Activated naive CD4-positive, alpha-beta T cell treated with anti-CD3 and anti-CD28 coated beads for 36 hours (primary cell): ENCODE measurements at places on chromosomes 3 and 15.
A peak's percentile ranks its signal among the peaks of the same experiment; 100 is the strongest.

GRCh38 chr3:17129556-17129955 lies 244.8 kb downstream of the PLCL2 start:
- DNase-seq: no peak

GRCh38 chr3:129063841-129064482 lies 3.4 kb downstream of the GP9 start:
- DNase-seq: no peak

- no peak for DNase-seq
Observed at GRCh38 chr3:155179437-155179827, 99.3 kb downstream of the MME start.

DNA sequence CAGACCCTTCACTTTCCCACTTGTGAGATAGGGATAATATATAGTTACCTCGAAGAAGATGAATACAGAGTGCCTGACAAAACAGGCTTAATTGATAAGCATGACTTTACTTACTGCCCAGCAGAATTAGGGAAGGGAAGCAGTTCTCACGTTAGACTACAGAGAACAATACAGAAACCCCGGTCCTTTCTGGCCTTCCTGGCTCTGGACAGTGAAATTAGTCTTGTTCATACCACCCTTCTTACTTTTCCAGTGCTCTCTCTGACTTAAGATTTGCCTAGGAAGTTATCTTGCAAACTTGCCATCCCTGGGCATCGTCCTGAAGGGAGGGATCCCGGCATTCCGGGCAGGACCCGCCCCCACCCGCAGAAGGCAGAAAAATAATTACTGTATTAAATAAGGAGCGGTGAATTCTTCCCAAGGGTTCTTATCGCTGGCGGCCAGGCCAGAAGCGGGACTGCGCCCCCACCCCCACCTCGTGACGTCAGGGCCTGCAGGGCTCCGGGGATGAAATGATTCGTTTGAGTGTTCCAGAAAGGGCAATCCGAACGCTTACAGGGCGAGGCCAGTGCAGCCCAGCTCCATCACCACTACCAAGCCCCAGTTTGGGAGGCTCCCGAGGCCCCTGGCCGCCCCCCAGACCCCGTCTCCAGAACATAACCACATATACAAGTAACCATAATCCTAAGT lies 8.4 kb downstream of the SOX2 start:
- DNase-seq: no peak

DNA sequence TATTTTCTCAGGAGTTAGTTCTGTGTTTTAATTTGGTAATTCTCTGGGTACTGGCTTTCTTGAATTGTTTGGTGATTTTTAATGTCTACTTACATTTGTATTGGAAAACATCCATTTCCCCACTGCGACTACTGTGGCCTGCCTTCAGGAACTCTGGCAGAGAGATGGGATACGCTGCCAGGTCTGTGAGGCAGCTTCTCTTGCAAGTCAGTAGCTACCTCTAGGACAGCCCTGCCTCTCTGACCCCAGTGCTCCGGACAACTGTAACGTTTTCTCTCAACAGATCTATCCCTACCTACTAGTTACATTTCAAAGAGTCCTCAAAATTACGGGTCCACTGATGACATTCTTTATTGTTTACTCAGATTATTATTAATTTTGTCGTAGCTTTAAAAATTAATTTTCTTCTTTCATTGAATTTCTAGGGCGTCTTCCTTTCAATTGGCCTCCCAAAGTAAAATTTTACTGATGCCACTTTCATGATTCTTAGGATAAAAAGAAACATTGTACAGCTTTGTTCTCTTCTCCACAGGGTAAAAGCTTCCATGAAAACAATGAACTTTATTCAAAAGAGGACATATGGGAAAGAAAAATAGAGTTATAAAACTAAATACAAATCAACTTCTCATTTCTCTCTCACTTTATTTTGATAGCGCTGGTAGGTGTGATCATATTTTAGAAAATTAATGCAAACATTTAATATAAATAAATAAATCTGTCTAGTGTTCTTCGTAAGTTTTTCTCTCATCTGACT lies 123.2 kb upstream of the GOLGA8J start:
- DNase-seq: no peak

DNA sequence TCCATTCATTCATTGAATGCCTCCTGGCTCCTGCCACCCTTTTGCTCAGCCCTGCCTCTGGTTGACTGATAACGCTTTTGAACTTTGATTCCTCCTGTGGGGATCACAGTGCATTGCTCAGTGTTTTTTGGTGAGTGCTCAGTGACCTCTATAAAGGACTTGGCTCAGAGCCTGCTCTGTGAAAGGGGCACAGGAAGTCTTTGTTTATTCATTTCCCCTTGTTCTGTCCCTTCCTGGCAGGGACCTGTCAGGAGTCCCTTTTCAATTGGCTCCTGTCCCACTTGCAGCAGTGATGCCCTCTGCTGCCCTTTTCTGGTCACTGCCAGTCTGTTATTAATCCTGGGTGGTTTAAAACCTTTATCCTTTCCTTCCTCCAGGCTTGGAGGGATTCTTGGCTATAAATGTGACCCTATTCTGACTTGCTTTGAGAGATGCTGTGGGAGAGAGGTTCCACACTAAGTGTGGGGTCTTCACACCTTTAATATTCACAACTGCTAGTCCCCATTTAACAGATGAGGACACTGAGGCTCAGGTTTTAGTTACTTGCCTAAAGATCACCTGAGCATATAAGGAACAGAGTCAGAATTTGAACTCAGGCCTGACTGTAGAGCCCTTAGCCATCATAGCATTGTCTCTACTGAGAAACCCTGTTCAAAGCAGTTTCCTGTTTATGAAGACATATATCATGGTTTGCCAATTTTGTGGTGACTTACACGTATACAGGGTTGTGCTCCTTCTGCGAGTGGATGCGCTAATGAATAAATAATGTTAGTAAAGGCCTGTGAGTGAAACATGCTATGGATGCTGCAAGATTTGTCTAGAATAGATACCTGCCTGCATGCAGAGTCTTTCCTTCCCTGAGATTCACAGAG lies 23.2 kb upstream of the TATDN2 start:
- peak; percentile 88 for DNase-seq

- DNase-seq: no peak
Observed at GRCh38 chr3:72728329-72728889, 119.8 kb downstream of the SHQ1 start.

DNA sequence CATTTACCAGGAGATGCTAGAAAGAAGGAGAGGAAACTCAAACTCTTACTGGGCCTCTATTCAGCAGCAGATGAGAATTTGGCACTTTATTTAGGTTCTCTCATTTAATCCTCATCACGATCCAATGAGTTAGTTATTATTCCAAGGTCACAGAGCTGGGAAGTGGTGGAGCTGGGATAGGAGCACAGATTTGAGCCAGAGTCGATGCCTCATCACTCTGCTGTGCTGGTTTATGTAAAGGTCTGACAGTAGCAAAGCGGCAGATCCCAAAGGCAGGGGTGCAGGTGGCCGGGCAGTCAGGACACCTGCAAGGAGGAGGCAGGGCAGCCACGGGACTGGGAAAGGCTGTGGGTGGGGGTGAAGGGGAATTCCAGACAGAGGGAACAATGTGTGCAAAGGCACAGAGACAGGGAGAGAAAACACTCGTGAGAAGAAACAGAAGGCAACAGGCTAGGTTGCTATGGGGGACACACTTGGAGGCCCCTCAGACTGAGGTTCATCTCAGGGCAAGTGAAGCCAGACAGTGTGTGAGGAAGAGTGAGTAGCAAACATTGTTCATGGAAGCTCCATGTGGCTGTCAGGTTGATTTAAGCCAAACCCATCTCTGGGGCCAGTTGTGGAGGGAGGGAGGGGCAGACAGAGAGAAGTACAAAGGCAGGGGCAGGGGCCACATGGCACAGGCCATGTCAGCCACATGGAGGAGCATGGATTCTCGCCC lies 26.8 kb downstream of the RAB6B start:
- DNase-seq: no peak

- DNase-seq: no peak
Observed at GRCh38 chr3:128343287-128344051, 123.2 kb downstream of the DNAJB8 start.

- DNase-seq: peak; percentile 42
Observed at GRCh38 chr15:69750253-69750652, 297.6 kb downstream of the RPLP1 start.

GRCh38 chr3:149646181-149646766 lies 11.6 kb downstream of the WWTR1 start:
- no peak for DNase-seq

DNA sequence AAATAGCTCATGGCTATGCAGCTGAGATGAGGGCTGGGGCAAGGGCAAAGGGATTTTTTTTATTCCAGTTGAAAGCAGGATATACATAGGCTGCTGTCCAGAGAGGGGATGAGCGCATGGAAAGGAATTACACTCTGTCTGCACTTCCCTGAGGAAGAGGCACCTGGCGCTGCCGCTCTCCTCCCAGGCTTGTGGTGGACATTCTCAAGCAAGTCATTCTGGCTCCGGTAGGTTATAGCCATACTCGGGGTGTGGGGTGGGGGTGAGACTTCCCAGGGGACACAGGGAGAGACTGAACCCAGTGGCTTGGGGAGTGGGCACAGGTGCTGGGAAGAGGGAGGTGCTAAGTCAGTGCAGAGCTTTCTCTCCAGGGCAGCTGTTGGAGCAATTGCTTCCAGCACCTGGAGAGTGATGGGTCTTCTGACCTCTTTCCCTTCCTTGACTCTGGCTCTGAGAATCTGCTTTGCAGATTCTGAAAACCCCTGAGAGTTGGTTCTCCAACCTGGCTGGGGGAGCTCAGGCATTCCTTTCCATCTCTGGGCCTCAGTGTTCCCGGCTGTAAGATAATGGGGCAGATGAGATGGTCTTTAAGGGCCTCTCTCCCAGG lies 24.3 kb downstream of the CYP8B1 start:
- DNase-seq: no peak

DNA sequence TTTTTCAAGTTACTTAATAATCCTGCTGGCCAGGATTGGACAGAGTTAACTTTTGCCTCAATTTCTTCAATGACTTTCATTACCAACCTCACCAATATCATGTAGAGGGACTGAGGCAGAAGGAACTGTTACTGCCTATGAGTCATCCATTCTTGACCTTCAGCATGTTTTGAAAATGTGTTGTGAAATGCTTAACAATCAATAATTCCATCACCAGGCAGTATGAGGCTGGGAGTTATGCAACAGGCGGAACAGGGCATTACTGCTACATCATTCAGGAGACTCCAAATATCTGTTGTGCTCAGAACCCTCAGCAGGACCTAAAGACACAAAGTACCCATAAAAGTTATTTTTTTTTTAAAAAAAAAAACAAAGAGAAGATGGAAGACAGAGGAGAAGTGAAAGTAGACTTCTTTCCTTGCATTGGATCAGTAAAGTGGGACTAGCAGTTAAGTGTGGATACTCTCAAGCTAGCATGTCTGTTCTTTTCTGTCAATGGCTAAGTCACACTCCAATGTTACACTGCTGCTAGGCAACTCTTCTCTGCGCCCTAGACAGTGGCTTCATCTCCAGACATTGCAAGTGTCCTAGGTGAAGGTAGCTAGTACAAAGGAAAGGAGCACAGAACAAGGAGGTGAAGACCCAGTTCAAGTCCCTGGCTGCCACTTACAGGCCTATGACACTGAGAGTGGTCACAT lies 184.9 kb upstream of the LPP start:
- DNase-seq: no peak

GRCh38 chr15:81117136-81117535 lies 16.9 kb upstream of the CFAP161 start:
- DNase-seq: no peak

DNA sequence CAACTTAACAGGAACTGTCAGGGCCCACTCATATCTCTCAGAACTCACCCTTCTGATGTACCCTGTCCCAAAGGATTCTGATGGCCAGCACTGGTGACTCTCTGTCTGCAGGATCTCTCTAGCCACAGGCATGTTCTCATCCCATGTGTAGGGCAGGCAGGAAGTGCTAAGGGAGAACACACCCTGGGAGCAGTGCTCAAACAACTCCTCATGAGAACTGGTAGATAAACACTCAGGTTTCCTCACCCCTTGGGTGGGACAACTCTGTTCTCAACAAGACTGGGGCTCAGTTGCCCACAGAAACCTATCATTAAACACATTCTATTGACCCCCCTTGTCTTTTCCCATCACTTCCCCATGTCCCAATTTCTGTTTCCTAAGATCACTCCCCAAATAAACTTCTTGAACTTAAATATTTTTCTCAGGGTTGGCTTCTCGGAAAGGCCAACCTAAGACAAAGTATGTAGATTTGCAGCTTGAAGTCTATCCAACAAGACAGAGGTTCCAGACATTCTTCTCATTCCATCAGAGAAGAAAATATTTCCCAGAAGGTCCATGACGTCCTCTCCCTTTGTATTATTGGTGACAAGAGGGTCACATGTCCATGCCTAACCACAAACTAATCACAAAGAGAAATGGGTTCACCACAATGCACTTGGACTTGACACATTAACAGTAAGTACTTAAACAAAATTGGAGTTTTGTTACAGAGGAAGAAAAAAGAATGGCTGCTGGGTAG lies 276.6 kb upstream of the GADL1 start:
- DNase-seq: no peak

- no peak for DNase-seq
Observed at GRCh38 chr3:61733876-61734275, 172.5 kb downstream of the PTPRG start.

GRCh38 chr3:12659316-12660015 lies 4.5 kb downstream of the RAF1 start:
- DNase-seq: no peak

DNA sequence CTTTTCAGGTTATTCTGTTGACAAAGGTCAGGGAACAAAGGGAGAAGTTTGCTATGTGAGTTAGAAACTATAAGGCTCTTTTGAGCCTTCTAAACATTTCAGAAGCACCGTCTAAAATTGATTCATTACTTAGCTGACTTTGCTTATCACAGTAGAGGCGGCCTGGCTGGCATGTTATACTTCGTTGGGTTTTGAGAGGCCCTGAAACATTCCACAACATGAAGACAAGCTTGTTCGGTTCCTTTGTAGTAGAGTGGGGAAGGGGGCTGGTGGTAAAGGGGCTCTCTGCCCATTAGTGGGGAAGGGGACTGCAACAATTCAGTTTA lies 23.6 kb downstream of the ZBTB38 start:
- DNase-seq: no peak

- DNase-seq: no peak
Observed at GRCh38 chr15:101068961-101069653, 149.9 kb downstream of the LRRK1 start.

- DNase-seq: no peak
Observed at GRCh38 chr3:120350401-120350941, 1.3 kb upstream of the LRRC58 start.

DNA sequence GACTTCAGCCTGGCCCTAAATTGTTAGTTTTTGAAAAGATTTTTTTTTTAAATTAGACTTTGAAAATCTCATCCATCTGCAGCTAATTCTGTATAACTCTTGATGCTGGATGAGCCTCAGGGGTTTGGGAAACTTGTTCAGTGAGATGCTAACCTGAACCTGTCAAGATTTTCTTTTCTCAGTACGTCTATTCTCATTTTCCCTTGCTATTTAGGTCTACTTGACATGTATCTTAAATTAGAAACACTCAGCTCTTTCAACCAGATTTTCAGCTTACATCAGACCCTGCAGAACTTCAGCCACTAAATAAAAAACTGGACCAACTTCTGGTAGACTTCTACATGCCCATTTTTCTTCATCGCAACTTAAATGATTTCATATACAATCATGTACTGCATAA lies 61.4 kb downstream of the MFSD1 start:
- no peak for DNase-seq
